ENCODE measurements at places on chromosomes 4 and X.
A peak's percentile ranks its signal among the peaks of the same experiment; 100 is the strongest.

DNA sequence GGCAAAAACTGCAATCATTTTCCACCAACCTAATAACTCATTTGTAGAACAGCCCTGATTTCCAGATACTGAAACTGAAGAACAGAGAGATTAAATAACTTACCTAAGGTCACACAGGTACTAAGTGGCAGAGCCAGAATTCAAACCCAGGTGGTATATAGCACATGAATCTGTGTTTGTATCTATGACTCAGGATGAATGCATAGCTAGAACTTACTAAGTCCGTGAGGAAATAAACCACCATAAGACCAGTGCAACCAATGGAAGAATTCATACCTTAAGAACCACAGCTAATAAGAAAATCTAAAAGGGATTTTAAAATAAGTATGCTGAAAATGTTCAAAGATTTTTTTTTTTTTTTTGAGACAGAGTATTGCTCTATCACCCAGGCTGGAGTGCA is 1.5 kb upstream of the PLAC1 start:
- peak; percentile 61 for DNase-seq

GRCh38 chr4:163195247-163195765 is 28.6 kb upstream of the NAF1 start:
- DNase-seq = no peak

DNA sequence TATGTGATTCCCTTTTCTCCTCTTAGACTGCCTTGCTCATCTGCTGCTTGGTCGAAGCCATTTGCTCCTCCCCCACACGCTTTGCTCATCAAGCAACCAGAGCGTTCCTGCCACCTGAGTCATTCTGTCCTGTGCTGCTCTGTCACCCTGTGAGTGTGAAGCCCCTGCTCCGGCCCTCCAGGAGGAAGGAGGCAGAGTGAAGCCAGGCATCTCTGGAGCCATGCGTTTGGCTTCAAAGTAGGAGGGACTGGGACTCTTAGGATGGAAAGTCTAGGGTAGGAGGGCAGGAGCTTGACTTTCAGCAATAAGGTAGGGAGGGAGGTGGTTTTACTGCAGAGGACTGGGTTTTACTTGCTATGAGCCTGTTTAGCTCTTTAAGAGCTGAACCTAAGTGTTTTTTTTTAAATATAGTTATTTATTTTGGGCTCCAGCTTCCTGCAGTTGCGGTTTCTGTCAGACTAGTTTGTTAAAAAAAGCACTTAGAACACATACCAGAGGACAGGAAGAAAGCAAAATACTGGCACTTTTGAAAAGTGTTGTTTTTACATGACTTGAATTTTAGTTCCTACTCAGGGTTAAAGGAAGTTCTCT is 63.6 kb downstream of the SPINK2 start:
- DNase-seq = peak; percentile 98

GRCh38 chr4:84611531-84611930 is 28.6 kb downstream of the CDS1 start:
- DNase-seq = no peak

- no peak for DNase-seq
Measured at GRCh38 chrX:136477026-136477425, 10.7 kb upstream of the BRS3 start.

DNA sequence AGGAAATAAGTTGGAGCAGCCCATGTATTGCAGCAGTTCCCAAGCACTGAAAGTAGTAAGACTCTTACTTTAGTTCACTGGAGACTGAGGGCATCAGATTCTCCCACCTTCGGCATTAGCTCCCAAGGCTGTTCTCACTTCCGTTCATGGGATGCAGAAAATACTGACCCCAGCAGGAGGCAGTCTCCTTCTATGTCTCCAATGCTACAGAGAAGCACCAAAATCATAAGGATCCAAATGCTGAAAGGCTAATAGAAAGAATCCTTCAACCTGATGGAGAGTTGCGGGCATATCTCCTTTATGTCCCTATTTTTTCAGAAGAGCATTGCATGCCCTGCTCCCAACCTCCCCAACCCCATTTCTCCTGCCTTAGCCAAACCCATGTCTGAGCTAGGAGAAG is 32.4 kb downstream of the ADH7 start:
- DNase-seq = no peak
